RPMI7951 (cell line): ENCODE measurements at places on chromosomes 16 and 17. TPM values are rescaled to one million over a fixed set of nuclear protein-coding genes. Genes with fewer than 3 reads are reported as not detected.

The GNAO1 gene
- total RNA-seq = 3.4 and 4.2 TPM in 2 replicates

GRCh38 chr16:3022684-3023414 is 893 bp downstream of the HCFC1R1 start:
- DNase-seq = no peak

The KRTAP9-8 gene
- total RNA-seq = not detected in 2 replicates

The CACNA1G gene
- under 0.01 and 0.12 TPM in 2 replicates for total RNA-seq

The PPP1R27 gene
- not detected in 2 replicates for total RNA-seq

DNA sequence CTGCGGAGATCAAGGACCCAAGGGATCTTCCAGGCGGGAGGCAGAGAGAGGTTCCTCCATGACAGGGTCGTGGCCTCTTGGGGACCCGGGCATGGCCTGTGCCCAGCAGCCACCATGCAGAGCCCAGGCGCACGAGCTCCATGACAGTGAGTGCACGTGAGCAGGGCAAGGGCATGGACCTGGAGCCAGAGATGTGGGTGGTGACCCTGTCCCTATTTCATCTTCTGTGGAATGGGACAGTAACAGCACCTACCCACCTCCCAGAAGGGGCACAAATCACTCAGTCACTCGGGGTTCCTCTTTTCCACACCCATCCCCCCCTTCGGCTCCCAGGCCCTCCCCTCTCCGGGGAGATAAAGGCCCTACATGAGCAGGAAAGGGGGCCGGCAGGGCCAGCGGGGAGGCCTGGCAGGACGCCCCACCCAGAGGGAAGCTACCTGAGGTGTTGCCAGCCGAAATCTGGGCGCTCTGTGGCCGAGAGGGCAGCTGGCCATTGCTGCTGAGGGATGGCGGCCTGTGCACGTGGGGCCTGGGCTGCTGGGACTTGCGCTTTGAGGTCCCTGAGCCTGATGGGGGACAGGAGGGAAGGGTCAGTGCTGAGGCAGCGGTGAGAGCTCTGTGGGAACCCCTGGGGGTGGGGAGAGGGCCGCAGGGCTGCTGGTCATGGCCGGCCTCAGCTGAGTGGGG is 10.4 kb downstream of the UBALD2 start:
- DNase-seq = no peak

GRCh38 chr17:34582901-34583245 is 3.5 kb downstream of the TMEM132E start:
- DNase-seq = no peak

DNA sequence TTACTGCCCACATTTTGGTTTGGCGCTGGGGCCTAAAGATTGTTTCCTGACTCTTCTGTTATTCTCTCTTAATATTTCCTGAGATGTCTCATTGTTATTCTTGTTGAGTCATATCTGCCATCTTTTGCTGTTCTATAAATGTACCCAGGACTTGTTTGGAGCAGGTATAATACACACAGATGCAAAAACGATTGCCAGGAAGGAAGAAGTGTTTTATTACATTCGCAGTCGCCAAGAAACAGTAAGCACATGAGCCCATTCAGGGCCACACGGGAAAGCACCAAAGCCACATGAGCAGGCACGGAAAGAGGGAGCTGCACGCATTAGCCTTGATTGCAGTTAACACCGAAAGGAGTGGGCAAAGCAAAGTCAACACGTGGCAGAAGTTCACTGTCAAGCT is 70.2 kb downstream of the ARHGAP44 start:
- DNase-seq = peak; percentile 1

DNA sequence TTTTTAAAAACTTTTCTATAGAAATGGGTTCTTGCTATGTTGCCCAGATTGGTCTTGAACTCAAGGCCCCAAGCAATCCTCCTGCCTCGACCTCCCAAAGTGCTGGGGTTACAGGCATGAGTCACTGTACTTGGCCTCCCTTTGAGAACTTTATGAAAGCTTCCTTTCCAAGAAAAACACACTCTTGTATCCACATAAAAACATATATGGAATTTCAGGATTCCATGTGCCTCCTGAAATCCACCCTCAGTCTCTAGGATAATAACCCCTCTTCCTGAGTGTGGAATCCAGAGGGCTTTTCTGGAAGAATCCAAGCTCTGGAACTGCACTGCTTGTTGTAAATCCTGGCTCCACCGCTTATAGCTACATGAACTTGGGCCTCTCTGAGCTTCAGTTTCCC is 53.2 kb upstream of the MRTFB start:
- DNase-seq = no peak

The EFCAB13 gene
- total RNA-seq = 1.6 and 3.0 TPM in 2 replicates

- DNase-seq = no peak
Observed at GRCh38 chr16:86593913-86594620, 15.7 kb downstream of the FOXL1 start.

- no peak for DNase-seq
Observed at GRCh38 chr17:75615301-75615700, 17.9 kb upstream of the SMIM5 start.

GRCh38 chr16:29909391-29909790 is 9.1 kb downstream of the ASPHD1 start:
- DNase-seq = peak; percentile 30

DNA sequence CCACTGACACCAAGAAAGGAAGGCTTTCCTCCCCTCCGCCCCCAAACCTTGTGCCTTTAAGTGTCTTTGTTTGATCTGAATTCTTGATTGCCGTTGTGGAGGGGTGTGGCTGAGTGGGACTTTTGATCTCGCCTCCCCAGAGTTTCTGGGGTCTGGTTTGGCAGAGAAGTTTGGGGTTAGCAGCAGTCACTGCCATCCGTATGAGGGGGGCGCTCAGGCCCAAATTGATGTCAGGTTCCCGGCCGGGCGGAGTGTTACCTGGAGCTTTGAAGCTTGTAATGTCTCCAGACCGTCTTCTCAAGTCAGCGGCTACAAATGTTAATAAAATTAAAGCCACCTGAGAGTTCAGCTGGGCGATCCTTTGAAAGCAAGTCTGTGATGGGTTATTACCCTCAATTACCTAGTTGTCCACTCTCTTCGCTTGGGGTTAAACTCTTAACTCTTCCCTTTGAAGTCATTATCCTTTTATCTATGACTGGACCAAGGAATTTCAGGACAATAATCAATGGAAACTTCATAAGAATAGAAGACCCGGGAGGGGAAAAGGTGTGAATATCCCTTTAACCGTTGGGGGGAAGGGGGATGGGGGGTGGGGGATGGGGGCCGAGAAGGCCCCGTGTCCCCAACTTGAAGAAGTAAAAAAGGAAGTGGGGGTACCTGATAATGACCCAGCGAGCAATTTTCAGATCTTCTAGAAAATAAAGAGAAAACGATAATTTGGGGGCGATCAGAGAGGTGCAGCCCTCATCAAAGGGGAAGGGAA is 31.8 kb upstream of the AXIN2 start:
- no peak for DNase-seq

GRCh38 chr17:1091900-1092299 is 87.9 kb downstream of the ABR start:
- no peak for DNase-seq

DNA sequence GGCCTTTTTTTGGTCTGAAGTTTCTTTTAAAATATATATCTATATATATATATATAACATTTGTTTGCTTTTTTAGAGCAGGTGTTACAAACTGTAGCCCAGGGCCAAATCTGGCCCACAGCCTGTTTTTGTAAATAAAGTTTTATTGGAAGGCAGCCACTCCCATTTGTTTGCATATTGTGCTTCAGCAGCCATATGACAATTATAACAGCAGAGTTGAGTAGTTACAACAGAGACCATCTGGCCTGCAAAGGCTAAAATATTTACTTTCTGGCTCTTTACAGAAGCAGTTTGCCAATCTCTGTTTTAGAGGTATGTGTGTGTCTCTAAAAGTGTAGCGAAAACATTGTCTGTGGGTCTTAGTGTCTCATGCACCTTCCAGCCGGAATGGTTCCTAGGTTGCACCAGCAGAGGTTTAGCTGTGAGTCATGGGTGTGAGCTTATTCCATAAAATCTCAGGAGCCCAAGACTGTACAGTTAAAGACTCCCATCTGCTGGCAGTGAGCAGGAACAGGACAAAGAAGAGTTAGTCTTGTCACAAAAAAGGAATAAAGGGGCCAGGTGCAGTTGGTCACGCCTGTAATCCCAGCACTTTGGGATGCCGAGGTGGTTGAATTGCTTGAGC is 23.8 kb downstream of the LCMT1 start:
- DNase-seq = peak; percentile 29

DNA sequence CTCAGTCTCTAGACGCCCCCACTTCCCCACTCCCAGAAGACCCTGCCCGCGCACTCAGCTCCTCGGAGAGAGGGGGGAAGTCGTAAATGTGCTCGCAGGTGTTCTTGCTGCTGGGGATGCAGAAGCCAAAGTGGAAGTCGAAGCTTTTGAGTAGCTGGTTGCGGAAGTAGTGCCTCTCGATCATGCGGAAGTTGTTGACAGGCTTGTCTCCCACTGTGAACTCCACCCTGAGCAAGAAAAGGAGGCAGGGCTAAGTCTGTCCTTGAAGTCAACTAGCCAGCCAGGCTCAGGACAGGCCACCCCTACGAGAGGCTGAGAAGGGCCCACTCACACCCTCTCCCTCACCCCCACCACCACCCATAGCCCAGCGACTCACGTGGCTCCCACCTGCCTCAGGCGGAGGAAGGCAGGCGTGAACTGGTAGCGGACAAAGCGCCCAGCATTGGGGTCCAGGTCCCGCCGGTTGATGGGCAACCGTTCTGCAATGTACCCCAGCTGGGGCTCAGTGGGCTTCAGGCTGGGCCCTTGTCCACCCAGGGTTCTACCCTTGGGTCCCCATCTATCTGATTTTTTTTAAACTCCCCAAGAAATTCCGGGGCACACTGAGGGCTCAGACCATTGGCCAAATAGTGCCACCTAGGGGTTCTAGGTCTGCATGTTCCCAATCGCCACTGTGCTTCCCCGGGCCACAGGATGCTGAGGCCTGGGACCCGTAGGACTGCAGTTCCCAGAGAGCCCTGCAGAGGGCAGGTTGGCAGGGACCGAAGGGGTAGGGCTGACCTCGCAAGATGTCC is 4.6 kb downstream of the UNC119 start:
- DNase-seq = peak; percentile 57

The NOD2 gene
- total RNA-seq = 2.8 and 3.1 TPM in 2 replicates

GRCh38 chr16:9802160-9802559 is 380.1 kb downstream of the GRIN2A start:
- DNase-seq = no peak

DNA sequence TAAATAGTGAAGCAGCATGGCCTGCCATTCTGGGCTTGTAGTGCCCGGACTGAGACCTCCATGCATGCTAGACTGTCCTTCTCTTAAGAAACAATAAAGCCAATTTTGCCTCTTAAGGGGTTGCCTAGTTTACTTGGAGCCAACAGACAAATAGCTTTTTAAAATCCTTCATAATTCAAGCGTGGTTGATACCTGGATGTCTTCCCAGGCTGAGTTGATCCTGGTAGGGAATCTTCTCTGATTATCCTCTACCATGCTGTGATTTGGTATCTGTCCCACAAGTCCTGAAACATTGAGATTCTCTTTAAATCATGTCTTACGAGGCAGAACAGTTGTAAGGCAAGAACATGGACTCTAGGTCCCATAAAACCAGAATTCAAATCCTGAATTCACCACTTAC is 359.6 kb upstream of the CCL2 start:
- DNase-seq = no peak

- no peak for DNase-seq
Observed at GRCh38 chr17:2792366-2793169, 3.7 kb upstream of the RAP1GAP2 start.

GRCh38 chr17:77279448-77280303 is 138.9 kb downstream of the SEC14L1 start:
- no peak for DNase-seq

The MFAP4 gene
- total RNA-seq = 4.7 and 5.2 TPM in 2 replicates

GRCh38 chr17:82577300-82577699 is 57.8 kb downstream of the FOXK2 start:
- DNase-seq = no peak

The SHISA6 gene
- total RNA-seq = not detected in 2 replicates

GRCh38 chr17:79093270-79093669 is 18.6 kb downstream of the ENGASE start:
- no peak for DNase-seq

- no peak for DNase-seq
Observed at GRCh38 chr17:81395600-81396277, 482 bp downstream of the BAHCC1 start.
